ENCODE measurements at places on chromosomes 2 and 18. TPM values are rescaled to one million over a fixed set of nuclear protein-coding genes. Genes with fewer than 3 reads are reported as not detected.

DNA sequence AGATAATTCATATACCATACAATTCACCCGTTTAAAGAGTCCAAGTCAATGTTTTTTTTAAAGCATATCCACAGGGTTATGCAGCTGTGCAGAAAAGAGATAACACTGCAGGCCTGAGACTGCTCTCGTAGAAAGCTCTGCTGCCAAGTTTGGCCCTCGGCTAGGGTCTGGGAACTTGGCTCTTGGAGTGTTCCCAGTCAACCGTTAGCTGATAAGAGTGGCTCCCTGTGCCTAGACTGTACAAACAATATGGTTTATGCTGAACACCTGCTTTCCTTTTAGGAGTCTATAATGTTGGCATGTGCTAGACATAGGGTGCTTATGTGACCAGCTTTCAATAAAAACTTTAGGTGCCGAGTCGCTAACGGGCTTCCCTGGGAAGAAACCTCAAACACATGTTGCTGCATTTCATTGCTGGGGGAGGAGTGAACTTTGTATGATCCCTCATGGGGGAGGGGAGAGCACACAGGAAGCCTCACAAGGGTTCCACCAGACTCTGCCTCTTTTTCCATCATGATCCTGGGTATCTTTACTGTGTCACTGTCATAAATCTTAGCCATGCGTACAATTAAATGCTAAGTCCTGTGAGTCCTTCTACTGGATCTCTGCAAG, 34.7 kb downstream of the RFX8 start:
- H3K36me3 ChIP-seq = peaks cover 4% of the 10 kb centered on the region
- H3K4me3 ChIP-seq = no peak overlapping the region
- H3K4me1 ChIP-seq = peaks cover 4% of the 10 kb centered on the region
- no peak for DNase-seq
- H3K27ac ChIP-seq = no peak overlapping the region

- H3K4me1 ChIP-seq = no peaks in the 10 kb centered on the region
- no peak for DNase-seq
- H3K4me3 ChIP-seq = no peak overlapping the region
- H3K27me3 ChIP-seq = peaks cover 4% of the 10 kb centered on the region
- H3K36me3 ChIP-seq = no peaks in the 10 kb centered on the region
- H3K27ac ChIP-seq = no peak overlapping the region
Measured at GRCh38 chr2:43724728-43725526, 48.7 kb upstream of the C1GALT1C1L start.

GRCh38 chr2:110837446-110838409, 105.4 kb downstream of the ACOXL start:
- H3K27ac ChIP-seq = no peak overlapping the region
- no peaks in the 10 kb centered on the region for H3K36me3 ChIP-seq
- DNase-seq = no peak
- no peaks in the 10 kb centered on the region for H3K4me1 ChIP-seq

Gene GAREM2
- total RNA-seq = 3.1 TPM

- peaks cover 57% of the 10 kb centered on the region for H3K36me3 ChIP-seq
- peaks cover 51% of the 10 kb centered on the region for H3K4me1 ChIP-seq
- no peak overlapping the region for H3K27ac ChIP-seq
- H3K4me3 ChIP-seq = no peak overlapping the region
- DNase-seq = no peak
Measured at GRCh38 chr2:96821113-96821675, 5.1 kb downstream of the CNNM3 start.

DNA sequence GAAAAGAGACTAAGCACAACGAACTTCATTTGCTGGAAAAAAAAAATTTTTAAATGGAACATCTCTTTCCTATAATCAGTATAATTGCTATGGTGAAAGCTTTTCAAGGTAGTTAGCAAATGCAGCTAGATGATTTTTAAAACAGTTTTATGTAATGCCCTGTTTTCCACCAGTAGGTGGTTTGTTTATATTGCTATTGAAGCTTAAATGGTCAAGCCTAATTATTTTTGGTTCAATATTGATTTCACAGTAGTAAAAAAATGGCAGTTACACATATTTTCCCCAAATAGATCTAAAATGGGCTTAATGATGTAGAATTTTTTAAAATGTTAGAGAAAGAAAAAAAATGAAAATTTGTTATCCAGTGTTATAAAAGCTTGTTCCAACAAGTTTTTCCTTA, 70.2 kb downstream of the CDH19 start:
- no peak overlapping the region for H3K4me3 ChIP-seq
- no peak for DNase-seq
- H3K27ac ChIP-seq = no peak overlapping the region
- no peaks in the 10 kb centered on the region for H3K4me1 ChIP-seq
- H3K27me3 ChIP-seq = no peaks in the 10 kb centered on the region
- no peaks in the 10 kb centered on the region for H3K36me3 ChIP-seq

Gene POTEI
- total RNA-seq = not detected

Gene GPR45
- not detected for total RNA-seq

Gene REG1A
- total RNA-seq = not detected

DNA sequence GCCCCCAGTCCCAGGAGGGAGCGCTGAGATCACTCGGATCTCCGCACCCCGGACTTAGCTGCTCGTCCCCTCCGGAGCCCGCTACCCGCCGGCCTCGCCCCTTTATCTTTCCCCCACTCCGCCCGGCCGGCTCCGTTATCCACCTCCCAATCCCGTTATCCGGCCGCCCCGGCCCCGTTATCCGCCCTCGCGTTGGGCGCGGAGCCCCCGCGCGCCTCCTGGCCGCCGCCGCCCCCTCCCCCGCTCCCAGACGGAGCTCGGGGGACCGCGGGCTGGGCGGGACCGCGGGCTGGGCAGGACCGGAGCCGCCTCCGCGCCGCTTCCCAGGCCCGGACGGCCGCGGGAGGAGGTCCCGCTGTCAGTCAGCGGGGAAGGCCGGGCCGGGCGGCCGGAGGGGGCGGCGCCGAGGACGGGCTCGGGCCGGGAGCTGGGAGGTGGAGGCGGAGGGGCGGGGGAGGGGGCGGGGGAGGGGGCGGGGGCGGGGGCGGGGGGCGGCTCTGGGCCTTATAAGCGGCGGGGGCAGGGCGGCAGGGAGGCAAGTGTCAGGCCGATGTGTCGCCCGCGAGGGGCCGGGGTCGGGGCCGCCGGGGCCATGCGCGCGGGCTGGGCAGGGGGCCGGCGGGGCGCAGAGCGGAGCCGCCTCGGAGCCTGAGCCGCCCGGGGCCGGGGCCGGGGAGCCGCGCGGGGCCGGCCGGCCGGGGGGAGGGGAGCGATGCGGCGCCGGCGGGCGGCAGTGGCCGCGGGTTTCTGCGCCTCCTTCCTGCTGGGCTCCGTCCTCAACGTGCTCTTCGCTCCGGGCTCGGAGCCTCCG, at the start of gene PKDCC:
Gene PKDCC, plus strand, starts transcription at position 534 of the 811 bp plus-strand sequence. Its CDS starts 179 bp downstream, at position 713.
- H3K36me3 ChIP-seq = no peaks in the 10 kb centered on the region
- H3K4me1 ChIP-seq = peaks cover 6% of the 10 kb centered on the region
- H3K27ac ChIP-seq = no peak within 1 kb of the TSS
- peak within 1 kb of the TSS; percentile 70 for H3K4me3 ChIP-seq

Gene GKN2
- not detected for total RNA-seq

DNA sequence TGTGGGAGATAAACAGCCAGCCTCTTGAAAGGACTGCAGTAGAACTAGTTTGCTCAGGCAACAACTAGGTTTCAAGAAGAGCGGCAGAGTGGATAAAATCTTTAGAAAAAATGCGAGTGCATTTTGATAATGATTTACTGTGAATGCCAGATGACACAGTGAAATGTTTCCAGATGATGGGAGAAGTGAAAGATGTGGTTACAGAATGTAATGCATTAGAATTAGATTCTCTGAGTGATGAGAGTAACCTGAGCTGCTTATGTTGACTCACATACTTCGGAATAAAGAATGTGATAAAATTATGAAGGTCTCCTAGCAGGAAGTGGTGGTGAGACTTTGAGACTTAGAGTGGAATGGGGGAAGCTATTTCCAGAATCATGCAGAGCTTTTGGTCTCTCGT, 184.3 kb downstream of the GULP1 start:
- no peak overlapping the region for H3K4me3 ChIP-seq
- H3K27me3 ChIP-seq = no peaks in the 10 kb centered on the region
- no peaks in the 10 kb centered on the region for H3K36me3 ChIP-seq
- no peak overlapping the region for H3K27ac ChIP-seq
- no peaks in the 10 kb centered on the region for H3K4me1 ChIP-seq
- no peak for DNase-seq

All from activated B cell treated with CpG ODN at 0.5 μM for 24 hours (primary cell).